Progenitor cell of endocrine pancreas (in vitro differentiated cells): ENCODE measurements at places on chromosomes 1 and 21.
A peak's percentile ranks its signal among the peaks of the same experiment; 100 is the strongest.

- H3K4me3 ChIP-seq, result no peak overlapping the region
- peaks cover 22% of the 10 kb centered on the region for H3K36me3 ChIP-seq
- H3K27ac ChIP-seq, result peak overlapping the region; percentile 77
- H3K4me1 ChIP-seq, result peaks cover 6% of the 10 kb centered on the region
- H3K27me3 ChIP-seq, result no peaks in the 10 kb centered on the region
- no peak for DNase-seq
Measured at GRCh38 chr1:155379631-155380090, 59.0 kb downstream of the RUSC1 start.

- H3K36me3 ChIP-seq, result no peaks in the 10 kb centered on the region
- no peak overlapping the region for H3K27ac ChIP-seq
- H3K4me1 ChIP-seq, result no peaks in the 10 kb centered on the region
Measured at GRCh38 chr1:221343136-221343535, 398.8 kb downstream of the DUSP10 start.

- no peak for DNase-seq
- H3K27ac ChIP-seq, result no peak overlapping the region
- H3K4me1 ChIP-seq, result no peaks in the 10 kb centered on the region
Measured at GRCh38 chr1:43199093-43199726, 27.1 kb downstream of the CFAP57 start.

GRCh38 chr1:25428475-25429166 lies 2.1 kb upstream of the MACO1 start:
- H3K27me3 ChIP-seq, result peaks cover 18% of the 10 kb centered on the region
- peaks cover 16% of the 10 kb centered on the region for H3K4me1 ChIP-seq
- no peak for DNase-seq
- no peaks in the 10 kb centered on the region for H3K36me3 ChIP-seq
- peak overlapping the region; percentile 68 for H3K4me3 ChIP-seq

DNA sequence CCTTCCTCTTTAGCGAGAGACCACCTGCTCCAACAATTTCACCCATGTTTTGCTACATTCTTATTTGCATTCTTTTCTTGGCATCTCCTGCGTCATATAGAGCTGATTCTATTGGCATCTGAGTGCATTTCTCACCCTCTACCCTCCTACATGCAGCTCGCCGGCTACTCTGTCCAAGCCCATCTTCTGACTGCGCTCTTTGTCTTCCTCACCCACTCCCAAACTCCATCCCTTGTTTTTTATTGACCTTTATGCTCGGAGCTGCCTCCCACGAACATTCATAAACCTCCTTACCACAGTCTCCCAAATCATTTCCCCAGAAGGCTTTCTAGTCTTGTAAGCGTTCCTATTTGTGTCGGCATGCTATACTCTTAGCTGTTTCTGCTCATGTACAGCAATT lies 33.6 kb upstream of the FMN2 start:
- H3K4me1 ChIP-seq, result no peaks in the 10 kb centered on the region
- no peak for DNase-seq
- no peak overlapping the region for H3K27ac ChIP-seq
- H3K4me3 ChIP-seq, result no peak overlapping the region
- H3K27me3 ChIP-seq, result peaks cover 15% of the 10 kb centered on the region

DNA sequence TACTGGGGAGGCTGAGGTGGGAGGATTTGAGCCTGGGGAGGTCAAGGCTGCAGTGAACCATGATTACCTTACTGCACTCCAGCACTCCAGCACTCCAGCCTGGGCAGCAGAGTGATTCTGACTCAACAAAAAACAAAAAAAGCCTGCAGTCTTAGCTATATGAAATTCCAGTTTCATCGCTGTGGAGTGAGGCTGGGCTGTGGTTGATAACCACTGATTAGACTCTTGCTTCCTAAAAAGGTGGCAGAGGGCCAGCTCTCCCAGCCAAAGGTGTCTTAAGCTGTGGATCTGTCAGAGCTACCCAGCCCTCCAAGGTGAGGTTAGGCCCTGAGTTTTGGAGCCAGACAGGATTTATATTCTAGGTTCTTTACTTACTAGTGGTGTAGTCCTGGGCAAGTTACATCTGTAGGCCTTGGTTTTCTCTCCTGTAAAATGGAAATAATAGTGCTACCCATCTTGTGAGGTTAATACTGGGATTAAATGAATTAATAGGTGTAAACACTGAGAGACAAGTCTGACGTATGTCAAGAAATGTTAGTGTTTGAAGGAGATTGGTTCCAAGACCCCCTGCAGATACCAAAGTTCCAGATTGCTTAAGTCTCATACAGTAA lies 35.9 kb downstream of the TMCC2 start:
- no peak for DNase-seq
- no peaks in the 10 kb centered on the region for H3K4me1 ChIP-seq
- no peaks in the 10 kb centered on the region for H3K36me3 ChIP-seq
- no peak overlapping the region for H3K4me3 ChIP-seq
- no peaks in the 10 kb centered on the region for H3K27me3 ChIP-seq

DNA sequence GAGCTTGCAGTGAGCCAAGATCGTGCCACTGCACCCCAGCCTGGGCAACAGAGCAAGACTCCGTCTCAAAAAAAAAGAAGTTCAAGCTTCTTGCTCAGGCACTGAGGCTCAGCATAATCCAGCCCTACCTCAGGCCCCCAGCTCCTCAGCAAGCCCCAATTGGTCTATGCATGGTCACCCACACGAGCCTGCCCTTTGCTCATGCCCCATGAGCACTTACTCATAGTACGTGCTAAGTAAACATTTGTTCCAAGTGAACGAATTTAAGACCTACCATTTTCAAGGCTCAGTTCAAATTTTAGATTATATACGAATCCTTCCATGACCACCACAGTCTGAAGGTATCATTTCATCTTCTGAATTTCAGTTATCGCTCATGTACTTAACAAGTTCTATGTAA lies 4.3 kb downstream of the PDZK1 start:
- H3K4me3 ChIP-seq, result no peak overlapping the region
- H3K4me1 ChIP-seq, result peaks cover 14% of the 10 kb centered on the region
- DNase-seq, result no peak
- H3K27me3 ChIP-seq, result no peaks in the 10 kb centered on the region

DNA sequence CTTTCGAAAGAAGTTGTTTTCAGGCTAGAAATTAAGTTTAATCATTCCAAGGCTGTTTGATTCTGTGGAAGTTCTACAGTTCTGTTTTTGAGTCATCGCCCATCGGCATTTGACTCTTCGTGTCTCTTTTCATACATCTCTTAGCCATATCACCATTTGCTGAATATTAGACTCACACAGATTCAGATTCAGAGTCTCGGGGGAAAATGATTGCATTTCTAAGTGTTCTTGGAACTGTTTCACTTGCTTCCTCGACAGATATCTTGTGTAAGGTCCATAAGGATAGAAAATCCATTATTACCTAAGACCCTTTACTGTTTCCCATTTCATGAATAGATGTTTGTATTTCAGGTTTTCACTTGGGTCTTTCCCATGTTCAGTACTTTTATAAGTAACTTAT lies 237.0 kb upstream of the SGIP1 start:
- peaks cover 7% of the 10 kb centered on the region for H3K4me1 ChIP-seq
- no peaks in the 10 kb centered on the region for H3K36me3 ChIP-seq
- no peak overlapping the region for H3K4me3 ChIP-seq
- H3K27me3 ChIP-seq, result no peaks in the 10 kb centered on the region
- DNase-seq, result no peak

DNA sequence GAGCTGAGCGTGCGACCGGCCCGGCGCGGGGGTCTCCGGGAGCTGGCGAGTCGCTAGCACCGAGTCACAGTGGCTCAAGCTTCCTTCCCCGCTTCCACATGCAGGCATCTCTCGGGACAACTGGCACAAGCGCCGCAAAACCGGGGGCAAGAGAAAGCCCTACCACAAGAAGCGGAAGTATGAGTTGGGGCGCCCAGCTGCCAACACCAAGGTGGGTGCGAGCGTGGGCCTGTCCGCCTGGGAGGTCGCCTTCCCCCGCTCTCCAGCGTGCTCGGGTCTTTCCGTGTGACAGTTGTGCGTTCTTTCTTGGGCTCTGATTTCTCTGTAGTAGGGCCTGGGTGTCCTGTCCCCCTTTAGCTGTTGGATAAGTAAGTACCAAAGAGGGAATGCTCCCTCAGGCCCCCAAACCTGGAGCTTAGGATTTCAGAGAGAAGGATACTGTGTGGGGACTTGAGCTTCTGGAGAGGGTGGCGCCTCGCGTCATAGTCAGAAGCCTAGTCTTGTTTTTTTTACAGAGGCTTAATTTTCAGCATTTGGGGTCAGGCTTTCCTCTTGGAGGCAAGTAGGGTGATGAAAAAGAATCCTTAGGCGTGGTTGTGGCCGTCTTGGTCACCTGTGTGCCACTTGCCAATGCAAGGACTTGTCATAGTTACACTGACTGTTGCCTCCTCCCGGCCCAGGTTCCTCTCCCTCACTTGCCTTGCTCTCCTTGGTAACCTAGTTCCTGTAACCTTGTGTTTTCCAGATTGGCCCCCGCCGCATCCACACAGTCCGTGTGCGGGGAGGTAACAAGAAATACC lies 790 bp downstream of the RPS8 start:
- H3K27me3 ChIP-seq, result no peaks in the 10 kb centered on the region
- H3K27ac ChIP-seq, result peak overlapping the region; percentile 93
- peak overlapping the region; percentile 94 for H3K4me3 ChIP-seq
- no peak for DNase-seq
- peaks cover 18% of the 10 kb centered on the region for H3K4me1 ChIP-seq
- peaks cover 23% of the 10 kb centered on the region for H3K36me3 ChIP-seq

DNA sequence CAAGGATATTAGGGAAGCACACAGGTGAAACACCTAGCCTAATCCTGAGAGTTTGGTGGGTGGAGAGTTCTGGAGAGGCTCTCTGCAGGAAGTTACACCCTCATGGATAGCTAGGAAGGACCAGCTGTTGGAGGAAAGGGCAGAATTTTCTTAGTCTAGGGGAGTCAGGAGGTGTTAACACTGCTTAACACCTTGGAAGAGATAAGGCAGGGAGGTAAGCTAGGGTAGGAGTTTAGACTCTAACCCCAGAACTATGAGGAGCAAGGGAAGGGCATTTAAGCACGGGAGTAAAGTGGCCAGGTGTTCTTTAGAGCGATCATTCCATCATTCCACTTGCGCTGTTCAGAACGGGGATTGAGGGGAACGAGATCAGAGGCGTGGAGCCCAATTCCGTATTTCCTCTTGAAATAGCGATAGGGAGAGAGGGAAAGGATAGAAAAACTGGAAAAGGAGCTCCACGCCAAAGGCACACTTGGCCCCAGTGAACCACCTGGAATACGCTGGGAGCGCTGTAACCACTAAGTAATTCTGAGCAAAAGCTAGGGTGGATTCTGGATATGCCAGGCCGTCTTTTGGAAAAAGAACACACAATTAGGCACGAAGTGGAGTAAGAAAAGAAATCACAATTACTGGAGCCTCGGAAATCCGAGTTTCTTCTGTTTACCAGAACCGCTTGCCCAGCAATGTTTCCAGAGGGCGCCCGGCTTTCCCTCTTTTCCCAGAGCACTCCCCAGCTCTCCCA lies 1.5 kb upstream of the GPR137B start:
- no peaks in the 10 kb centered on the region for H3K36me3 ChIP-seq
- H3K4me3 ChIP-seq, result peak overlapping the region; percentile 79
- no peak for DNase-seq
- peaks cover 79% of the 10 kb centered on the region for H3K27me3 ChIP-seq
- peaks cover 2% of the 10 kb centered on the region for H3K4me1 ChIP-seq

DNA sequence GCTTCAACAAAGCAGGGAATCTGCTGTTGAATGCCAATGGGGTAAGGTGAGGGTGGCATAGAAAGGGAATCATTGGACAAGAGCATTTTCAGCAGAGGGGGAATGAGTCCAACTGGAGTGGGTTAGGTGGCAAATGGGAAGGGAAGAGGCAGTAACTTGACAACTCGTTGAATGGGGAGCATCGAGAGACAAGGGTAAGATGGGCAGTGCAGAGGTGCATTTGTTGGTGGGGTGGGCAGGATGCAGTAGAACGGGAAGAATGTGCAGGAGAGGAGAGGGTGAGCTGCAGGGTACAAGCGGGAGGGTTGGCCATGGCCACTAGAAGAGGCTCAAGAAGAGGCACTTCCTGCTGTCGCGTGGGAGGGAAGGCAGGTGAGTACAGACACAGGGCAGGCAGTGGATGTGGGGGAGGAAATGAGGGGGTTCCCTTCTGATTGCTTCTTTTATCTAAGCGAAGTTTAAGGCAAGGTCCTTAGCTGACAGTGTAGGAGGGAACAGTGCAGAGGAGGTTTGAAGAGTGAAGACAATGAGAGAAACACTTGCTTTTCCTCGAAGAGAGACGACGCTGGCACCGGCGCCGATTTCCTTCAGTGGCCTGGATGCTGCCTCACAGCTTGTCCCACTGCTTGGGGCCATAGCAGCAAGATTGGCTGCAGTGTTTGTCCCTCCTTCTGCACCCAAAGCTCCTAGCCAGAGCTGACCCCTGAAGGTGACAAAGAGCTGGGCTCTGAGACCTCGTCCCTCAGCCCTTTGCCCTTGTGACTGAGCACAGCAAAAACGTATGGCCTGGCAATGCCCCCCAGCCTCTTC lies 3.2 kb upstream of the IKBKE start:
- no peak overlapping the region for H3K27ac ChIP-seq
- peaks cover 2% of the 10 kb centered on the region for H3K36me3 ChIP-seq
- H3K4me3 ChIP-seq, result no peak overlapping the region
- peaks cover 10% of the 10 kb centered on the region for H3K4me1 ChIP-seq

GRCh38 chr1:161498646-161499045 lies 6.6 kb upstream of the FCGR2A start:
- peaks cover 41% of the 10 kb centered on the region for H3K27me3 ChIP-seq
- no peak for DNase-seq
- H3K36me3 ChIP-seq, result no peaks in the 10 kb centered on the region
- H3K4me1 ChIP-seq, result peaks cover 8% of the 10 kb centered on the region

DNA sequence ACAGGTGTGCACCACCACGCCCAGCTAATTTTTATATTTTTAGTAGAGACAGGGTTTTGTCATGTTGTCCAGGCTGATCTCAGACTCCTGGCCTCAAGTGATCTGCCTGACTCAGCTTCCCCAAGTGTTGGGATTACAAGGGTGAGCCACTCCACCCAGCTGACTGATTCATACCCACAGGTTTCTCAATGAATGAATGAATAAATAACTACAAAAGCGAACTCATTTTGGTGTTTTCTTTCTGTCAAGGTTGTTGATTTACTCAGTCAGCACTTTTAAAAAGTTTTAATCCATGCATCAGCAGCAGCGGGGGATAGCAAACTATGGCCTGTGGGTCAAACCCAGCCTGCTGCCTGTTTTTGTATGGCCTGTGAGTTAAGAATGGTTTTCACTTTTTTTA lies 217.5 kb downstream of the FAF1 start:
- no peak for DNase-seq
- no peak overlapping the region for H3K27ac ChIP-seq
- H3K36me3 ChIP-seq, result peaks cover 8% of the 10 kb centered on the region
- H3K4me1 ChIP-seq, result no peaks in the 10 kb centered on the region

- peak; percentile 85 for DNase-seq
- H3K4me1 ChIP-seq, result peaks cover 21% of the 10 kb centered on the region
- H3K27me3 ChIP-seq, result peaks cover 37% of the 10 kb centered on the region
- H3K4me3 ChIP-seq, result peak overlapping the region; percentile 75
Measured at GRCh38 chr1:20486457-20487235, 636 bp upstream of the CAMK2N1 start.

GRCh38 chr1:8361198-8361849 lies 43.4 kb downstream of the SLC45A1 start:
- DNase-seq, result no peak
- H3K27me3 ChIP-seq, result no peaks in the 10 kb centered on the region
- H3K36me3 ChIP-seq, result peaks cover 30% of the 10 kb centered on the region
- H3K4me1 ChIP-seq, result peaks cover 4% of the 10 kb centered on the region
- no peak overlapping the region for H3K4me3 ChIP-seq
